ENCODE measurements at places on chromosomes 2 and 18.

GRCh38 chr2:27186613-27187345, 25.1 kb upstream of the ATRAID start:
- DNase-seq = no peak

- DNase-seq = no peak
Observed at GRCh38 chr2:127568128-127568527, 32.6 kb downstream of the MYO7B start.

GRCh38 chr18:67840379-67840778, 323.9 kb upstream of the DSEL start:
- DNase-seq = no peak

- DNase-seq = no peak
Observed at GRCh38 chr2:200025717-200026116, 70.3 kb downstream of the MAIP1 start.

DNA sequence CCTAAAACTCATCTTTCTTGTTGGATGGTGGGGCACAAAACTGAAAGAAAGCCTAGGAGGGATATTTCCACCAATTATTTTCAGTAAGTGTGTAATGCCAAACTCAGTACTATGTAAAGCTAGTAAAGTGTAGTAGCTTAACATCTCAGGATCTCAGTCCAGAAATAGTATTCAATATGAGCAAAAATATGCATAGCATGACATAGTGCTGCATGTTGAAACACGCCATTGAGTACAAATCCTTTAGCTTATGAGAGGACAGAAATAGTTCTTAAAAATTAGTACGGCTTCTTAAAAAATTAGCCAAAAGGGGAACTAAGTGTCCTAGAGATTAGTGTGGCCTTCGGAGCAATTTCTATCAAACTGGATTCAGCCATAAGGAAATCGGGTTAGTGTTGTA, 21.7 kb upstream of the ATL2 start:
- no peak for DNase-seq

GRCh38 chr2:15935189-15935588, 5.2 kb upstream of the MYCN start:
- DNase-seq = no peak

DNA sequence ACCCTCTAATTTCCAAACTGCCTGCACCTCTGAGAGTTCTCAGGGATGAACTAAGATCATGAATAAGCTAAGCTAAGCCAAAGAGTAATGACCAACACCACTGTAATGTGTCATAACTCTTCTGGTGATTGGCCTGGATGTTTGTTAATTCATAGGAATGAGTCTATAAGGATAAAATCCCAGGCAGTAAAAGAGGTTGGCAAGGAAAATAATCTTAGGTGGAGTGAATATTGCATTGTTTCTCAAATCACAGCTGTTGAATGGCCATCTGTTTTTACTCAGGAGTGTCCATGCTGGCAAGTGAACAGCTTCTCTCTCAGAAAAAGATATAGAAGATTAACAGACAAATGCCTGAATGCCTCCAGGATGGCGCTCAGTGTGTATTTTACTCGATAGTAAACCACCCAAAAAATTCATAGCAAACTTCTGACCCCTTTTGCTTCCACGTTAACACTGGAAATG, 60.8 kb upstream of the GLS start:
- DNase-seq = no peak

- DNase-seq = no peak
Observed at GRCh38 chr2:109331896-109332848, 203.2 kb downstream of the SH3RF3 start.

DNA sequence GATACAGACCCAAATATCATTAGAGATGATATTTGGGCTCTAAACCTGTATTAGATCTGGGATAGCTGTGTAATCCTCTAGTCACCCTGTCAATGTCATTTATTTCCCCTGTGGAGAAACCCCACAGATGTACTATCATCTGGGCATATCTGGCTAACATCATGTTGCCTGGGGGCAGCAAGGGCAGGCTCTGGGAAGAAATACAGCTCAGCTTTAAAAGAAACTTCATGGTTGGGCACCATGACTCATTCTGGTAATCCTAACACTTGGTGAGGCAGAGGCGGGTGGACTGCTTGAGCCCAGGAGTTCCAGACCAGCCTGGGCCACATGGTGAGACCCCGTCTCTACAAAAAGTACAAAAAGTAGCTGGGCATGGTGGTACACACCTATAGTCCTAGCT, 282.5 kb downstream of the SLC8A1 start:
- no peak for DNase-seq

DNA sequence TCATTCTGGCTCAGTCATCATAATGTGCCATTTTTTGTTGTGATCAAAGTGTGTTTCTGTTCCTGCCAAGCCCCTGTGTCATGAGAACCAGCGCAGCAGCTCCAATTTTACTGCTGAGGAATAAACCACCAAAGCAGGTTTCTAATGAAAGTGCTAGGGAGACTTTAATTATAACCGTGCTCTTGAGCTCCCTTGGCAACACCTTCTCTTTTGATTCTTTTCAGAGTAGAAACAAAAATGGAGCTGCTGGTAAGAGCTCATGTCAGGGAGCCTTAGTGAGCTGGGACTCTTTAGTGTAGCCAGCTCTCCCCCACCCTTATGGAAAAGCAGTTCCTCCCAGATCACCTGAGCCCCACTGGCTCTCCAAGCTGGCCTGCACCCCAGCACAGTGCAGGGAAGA, 74.3 kb downstream of the LYPD1 start:
- DNase-seq = no peak

GRCh38 chr18:13546638-13547037, 179.7 kb downstream of the FAM210A start:
- DNase-seq = no peak

DNA sequence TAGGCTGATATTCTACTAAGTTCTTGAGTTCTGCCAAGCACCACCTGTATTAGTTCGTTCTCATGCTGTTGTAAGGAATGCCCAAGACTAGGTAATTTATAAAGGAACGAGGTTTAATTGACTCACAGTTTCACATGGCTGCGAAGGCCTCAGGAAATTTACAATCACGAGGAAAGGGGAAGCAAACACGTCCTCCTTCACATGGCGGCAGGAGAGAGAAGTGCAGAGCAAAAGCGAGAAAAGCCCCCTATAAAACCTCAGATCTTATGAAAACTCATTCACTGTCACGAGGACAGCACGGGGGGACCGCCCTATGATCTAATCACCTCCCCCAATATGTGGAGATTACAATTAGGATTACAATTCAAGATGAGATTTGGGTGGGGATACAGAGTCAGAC, 47.7 kb upstream of the YWHAQ start:
- DNase-seq = no peak

GRCh38 chr18:74742573-74743243, 145.0 kb downstream of the ZNF407 start:
- no peak for DNase-seq

DNA sequence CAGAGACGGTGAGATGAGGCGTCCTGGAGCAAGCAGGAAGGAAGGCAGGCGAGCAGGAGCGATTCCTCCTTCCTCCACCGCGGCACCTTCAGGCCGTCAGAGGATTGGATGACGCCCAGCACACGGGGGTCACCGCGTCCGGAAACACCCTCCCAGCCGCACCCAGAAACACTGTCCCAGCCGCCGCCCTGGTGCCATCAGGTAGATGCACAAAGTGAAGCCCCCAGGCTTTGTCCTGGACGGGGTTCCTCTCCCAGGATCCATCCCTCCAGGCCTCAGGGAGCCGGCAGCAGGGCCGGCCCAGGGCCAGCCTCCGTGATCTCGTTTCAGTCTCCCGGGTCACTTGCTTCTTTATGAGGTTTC, 31.5 kb downstream of the RTP5 start:
- no peak for DNase-seq

GRCh38 chr18:9539283-9539682, 64.0 kb downstream of the RALBP1 start:
- no peak for DNase-seq

DNA sequence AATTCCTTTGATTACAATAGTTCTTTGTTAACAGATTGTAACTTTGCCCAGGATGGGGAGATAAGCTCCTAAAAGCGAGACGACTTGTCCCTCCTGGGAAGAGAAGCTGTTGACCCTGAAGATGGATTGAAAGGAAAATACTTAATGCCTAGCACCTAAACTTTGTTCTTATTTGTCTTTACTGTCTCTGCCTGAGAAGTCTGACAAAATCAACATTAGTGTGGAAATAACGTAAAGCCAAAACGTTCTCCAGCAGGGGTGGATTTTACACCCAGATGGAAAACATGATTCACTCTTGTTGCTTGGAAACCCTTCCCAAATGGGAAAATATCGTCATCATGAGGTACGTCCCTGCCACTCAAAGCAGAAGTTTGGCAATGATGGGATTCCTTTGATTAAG, 450.1 kb downstream of the SLC4A3 start:
- no peak for DNase-seq

DNA sequence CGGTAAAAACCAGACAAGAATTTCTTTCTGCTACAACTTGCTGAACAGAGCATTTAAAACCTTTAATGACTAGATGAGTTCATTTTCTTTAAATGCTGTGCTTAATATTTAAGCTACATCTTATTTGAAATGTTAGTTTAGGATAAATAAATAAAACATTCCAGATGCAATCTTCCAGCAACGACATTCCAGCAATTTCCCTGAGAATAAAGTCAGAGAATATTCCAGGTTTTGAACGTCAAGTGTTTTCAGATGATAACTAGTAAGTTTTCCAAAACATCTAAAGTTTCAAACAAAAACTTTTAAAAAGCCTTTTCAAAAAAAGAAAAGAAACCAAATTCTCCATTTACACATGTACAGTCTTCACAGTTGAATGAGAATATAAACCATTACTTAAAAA, 104.8 kb downstream of the PPP1R1C start:
- DNase-seq = no peak

DNA sequence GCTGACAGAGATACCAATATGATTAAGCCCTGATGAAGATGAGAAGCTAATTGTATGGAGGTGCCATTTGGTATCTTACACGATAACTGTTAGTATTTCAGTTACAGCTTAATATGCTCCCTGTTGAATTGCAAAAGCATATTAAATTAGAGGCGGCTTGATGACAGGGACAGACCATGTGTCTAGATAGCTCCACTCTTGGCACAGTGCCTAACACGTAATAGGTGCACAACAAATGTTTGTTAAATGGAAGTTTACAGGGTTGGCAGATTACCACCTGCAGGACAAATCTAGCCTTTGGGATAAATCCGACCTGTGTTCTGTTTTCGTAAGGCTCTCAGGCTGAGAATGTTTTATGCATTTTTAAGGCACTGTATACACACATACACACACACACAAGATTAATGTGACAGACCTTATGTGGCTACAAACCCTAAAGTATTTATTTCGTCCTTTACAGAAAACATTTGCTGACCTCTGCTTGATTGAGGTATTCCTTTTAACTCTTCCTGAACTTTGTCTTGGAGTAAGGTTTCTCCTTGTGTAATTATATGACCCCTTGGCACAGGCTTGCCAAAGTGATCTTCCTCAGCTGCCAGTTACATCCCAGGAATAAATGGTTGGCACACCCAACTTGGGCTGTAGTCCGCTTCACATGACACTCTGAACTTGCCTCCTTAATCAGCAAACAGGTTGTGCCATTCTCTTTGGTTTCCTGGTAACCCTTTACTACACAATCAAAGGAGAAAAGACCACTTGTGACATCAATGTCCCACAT, 348.9 kb downstream of the HRH4 start:
- DNase-seq = no peak

GRCh38 chr18:74370115-74370514, 54.5 kb downstream of the C18orf63 start:
- no peak for DNase-seq

GRCh38 chr18:36534154-36534688, 236.7 kb downstream of the FHOD3 start:
- no peak for DNase-seq

GRCh38 chr2:171056307-171056706, 104.4 kb downstream of the TLK1 start:
- no peak for DNase-seq

GRCh38 chr18:74172697-74173433, 24.5 kb downstream of the TIMM21 start:
- DNase-seq = no peak

DNA sequence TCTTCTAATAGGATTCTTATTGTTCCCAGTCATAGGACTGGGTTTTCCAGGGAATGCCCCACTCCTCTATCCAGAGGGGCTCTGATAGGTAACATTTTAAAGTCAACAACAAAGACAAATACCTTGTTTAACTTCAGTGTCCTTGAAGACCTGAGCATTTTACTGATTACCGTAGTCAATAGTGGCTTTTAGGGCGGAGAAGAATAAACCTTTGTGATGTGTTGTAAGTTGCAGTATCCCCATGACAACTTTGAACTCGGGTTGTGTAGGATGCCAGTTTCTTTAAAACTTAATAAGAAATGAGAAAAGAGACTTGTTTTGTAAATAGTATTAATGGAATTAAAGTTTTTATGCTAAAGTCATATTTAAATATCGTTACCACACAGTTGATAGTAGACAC, 6.0 kb downstream of the GATA6 start:
- DNase-seq = no peak

DNA sequence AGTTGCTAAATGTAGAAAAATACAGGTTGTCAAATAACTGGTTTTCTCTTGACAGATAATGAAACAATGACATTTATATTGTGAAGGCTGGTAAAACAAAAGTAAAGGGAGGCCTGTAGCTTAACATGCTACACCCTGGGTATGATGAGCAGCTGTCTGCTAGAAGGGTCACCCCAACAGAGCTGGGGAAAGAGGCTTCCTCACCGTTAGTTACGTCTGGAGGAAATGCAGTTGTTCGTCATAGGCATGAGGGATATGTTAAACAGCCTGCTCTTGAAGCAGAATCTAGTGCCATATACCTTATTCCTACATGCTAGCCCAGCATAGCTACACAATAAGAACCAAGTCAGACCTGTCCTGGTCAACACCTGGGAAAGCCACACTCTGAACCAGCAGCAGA, 49.9 kb downstream of the LPIN2 start:
- DNase-seq = no peak

All from stimulated activated CD8-positive, alpha-beta memory T cell treated with anti-CD3 and anti-CD28 coated beads, Interleukin-4, amount 100 ng/mL, for 4 hours (primary cell).